IMR-90 (cell line): ENCODE measurements at places on chromosomes 5 and 9. TPM values are rescaled to one million over a fixed set of nuclear protein-coding genes. Genes with fewer than 3 reads are reported as not detected.

GRCh38 chr5:54876-55569 lies 36.9 kb upstream of the PLEKHG4B start:
- DNase-seq = no peak

SPINK4 gene
- total RNA-seq = not detected in 2 replicates

- DNase-seq = no peak
Measured at GRCh38 chr5:64417390-64417789, 88.4 kb upstream of the RGS7BP start.

- peak; percentile 65 for DNase-seq
Measured at GRCh38 chr5:75611311-75612225, at the start of gene ANKDD1B. Gene ANKDD1B, plus strand, starts transcription at chr5:75611453. Its CDS starts 182 bp downstream, at chr5:75611635.

DOCK2 gene
- total RNA-seq = 1.4 and 3.0 TPM in 2 replicates

DNA sequence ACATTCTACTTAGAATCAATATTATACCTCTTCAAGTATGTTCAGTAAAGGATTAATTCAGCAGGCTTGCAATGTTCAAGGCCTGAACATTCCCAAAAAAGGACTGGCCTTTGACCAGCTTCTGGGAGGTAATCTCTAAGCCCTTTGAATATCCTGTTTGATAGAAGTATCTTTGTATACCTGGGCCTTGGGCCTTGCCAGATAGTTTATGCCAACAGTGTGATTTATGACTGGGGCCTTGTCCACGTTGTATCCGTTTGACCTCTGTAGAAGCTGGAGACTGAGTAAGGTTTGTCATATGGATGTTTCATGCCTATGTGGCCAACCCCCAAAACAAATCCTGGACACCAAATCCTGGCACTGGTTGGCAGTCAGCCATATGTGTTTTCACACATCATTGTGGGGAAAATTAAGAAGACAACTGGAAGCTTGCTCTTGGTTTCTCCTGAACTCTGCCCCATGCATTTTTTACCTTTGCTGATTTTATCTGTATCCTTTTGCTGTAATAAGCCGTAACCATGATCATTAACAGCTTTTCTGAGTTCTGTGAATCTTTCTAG lies 92.1 kb downstream of the RMI1 start:
- DNase-seq = no peak
